ENCODE measurements at places on chromosomes 11 and 22. TPM values are rescaled to one million over a fixed set of nuclear protein-coding genes. Genes with fewer than 3 reads are reported as not detected.

The MOGAT2 gene
- total RNA-seq, result not detected

The MAML2 gene
- total RNA-seq, result 22.0 TPM

The SCGB1C1 gene
- total RNA-seq, result not detected

The SLC22A12 gene
- not detected for total RNA-seq

The RBM4 gene
- total RNA-seq, result 142 TPM

The PAX6 gene
- total RNA-seq, result not detected

The MMP8 gene
- total RNA-seq, result not detected

The TRIM5 gene
- total RNA-seq, result 41.8 TPM

The GNG3 gene
- total RNA-seq, result not detected

The NR1H3 gene
- 9.1 TPM for total RNA-seq

The MUC5B gene
- not detected for total RNA-seq

The ALDH3B1 gene
- 47.4 TPM for total RNA-seq

The SCGB1D1 gene
- not detected for total RNA-seq

The RAG2 gene
- total RNA-seq, result not detected

The TRPT1 gene
- total RNA-seq, result 41.1 TPM

The TTC36 gene
- total RNA-seq, result 0.58 TPM

The OR5AS1 gene
- total RNA-seq, result 0.02 TPM

The NCR3LG1 gene
- 3.0 TPM for total RNA-seq

The PPME1 gene
- total RNA-seq, result 93.7 TPM

The MMP7 gene
- total RNA-seq, result not detected

The MUC5AC gene
- total RNA-seq, result not detected

The NPTXR gene
- total RNA-seq, result 4.5 TPM

The EWSR1 gene
- 268 TPM for total RNA-seq

The THAP7 gene
- 17.8 TPM for total RNA-seq

The UPK3A gene
- total RNA-seq, result not detected

The TRIM49 gene
- total RNA-seq, result not detected

The APOBEC3A gene
- not detected for total RNA-seq

The ABCC8 gene
- total RNA-seq, result not detected

The KDM4E gene
- total RNA-seq, result not detected

The ZBTB16 gene
- not detected for total RNA-seq

The TSSK2 gene
- not detected for total RNA-seq

The CD44 gene
- 2,034 TPM for total RNA-seq

The DYNC2H1 gene
- total RNA-seq, result 14.3 TPM

The NFAM1 gene
- total RNA-seq, result not detected

The CALCA gene
- not detected for total RNA-seq

The MS4A6E gene
- total RNA-seq, result not detected

The VPS51 gene
- 90.1 TPM for total RNA-seq

The KRTAP5-8 gene
- not detected for total RNA-seq

The TIGD3 gene
- total RNA-seq, result not detected

The SLCO2B1 gene
- total RNA-seq, result not detected

The OR51L1 gene
- not detected for total RNA-seq

The GVQW3 gene
- 0.30 TPM for total RNA-seq

The RASD2 gene
- not detected for total RNA-seq

Data from HFFc6 (cell line).